ENCODE measurements at places on chromosomes 5 and 9. TPM values are rescaled to one million over a fixed set of nuclear protein-coding genes. Genes with fewer than 3 reads are reported as not detected.

- no peak for DNase-seq
Measured at GRCh38 chr5:24633715-24634325, 11.0 kb downstream of the CDH10 start.

TXNDC8 gene
- not detected for total RNA-seq

SPACA9 gene
- 3.1 TPM for total RNA-seq

GRCh38 chr9:127878652-127879390 is 1.3 kb upstream of the AK1 start:
- DNase-seq = no peak

GRCh38 chr9:16925426-16925825 is 55.0 kb upstream of the BNC2 start:
- no peak for DNase-seq

DNA sequence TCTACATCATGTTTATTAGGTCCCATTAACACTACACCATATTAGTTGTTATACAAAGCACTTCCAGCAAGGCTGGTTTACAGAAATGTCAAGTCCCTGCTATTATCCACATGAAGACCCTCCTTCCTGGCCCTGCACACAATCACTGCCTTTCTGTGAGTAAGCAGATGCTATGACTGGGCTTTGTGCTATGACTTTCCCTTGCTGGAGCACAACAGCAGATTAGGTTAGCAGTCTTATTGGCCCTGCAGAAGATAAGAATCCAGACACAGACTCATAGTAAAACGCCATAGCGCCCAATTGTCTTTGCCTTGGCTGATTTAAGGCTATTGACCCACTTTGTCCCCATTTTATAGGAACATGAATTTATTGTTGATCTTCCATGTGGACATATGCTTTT is 228.9 kb upstream of the ACTBL2 start:
- no peak for DNase-seq

Measured in endodermal cell (in vitro differentiated cells).